H9 (cell line): ENCODE measurements at places on chromosomes 2 and 18. TPM values are rescaled to one million over a fixed set of nuclear protein-coding genes. Genes with fewer than 3 reads are reported as not detected.

DNA sequence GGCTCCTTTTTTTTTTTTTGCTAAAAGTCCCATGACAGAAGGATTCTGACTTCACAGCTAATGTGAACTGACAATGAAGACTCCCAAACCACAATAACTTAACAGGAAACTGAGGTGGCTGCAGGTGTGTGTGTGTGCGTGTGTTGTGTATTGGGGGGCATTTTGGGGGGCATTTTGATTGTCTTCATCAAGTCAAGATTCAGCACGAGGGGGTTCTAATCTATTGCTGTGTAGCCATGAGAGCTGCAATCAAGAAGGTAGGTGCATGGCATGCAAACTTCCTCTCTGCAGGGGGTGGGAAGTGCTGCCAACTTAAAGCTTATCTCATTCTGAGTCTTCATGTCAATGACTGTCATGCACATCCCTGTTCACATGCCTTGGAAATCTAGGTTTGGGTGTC, 25.2 kb downstream of the SPRED2 start:
- DNase-seq, result no peak

GPR75 gene
- total RNA-seq, result 4.4 and 5.3 TPM in 2 replicates

DNA sequence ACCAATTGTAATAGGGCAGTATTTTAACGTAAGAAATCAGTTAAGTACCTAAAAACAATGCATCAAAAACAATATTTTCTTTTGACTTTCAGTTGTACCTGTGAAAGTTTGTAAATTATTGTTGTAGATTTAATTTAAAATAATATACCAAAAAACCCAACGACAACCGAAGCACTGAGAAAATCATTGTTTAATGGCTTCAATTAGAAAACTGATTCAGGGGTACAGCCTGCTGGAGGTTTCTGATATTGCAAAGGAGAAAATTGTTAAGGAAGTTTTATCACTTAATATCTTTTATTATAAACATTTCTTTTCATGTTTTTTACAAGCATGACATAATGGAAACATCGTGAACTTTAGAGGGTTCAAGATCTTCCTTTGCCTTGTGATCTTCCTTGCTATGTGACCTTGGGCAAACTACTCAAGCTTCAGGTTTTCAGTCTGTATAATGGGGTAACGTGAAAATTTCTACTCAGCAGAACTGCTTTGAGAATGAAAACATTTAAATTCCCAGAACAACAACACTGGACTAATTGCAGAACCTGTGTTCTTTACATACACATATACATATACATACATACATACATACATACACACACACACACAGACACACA, 76.3 kb upstream of the GLS start:
- DNase-seq, result no peak

KIF1A gene
- 188 and 204 TPM in 2 replicates for total RNA-seq

LOXHD1 gene
- 0.07 and 0.11 TPM in 2 replicates for total RNA-seq

DNA sequence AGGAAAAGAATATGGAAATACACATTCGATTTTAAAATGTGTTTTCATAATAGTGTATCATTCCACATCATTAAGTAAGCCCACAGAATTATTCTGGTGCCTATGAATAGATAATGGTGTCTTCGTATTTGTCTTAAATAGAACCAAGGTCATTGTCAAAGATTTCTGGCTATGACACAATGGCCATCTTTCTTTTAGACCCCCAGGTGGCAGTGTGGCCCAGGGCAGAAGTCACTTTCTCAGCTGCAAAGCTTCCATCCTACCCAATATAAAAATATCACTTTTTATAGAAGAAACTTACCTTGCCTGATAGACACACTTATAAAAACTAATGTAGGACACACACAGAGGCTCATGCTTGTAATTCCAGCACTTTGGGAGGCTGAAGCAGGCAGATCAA, 57.5 kb downstream of the ZRANB3 start:
- DNase-seq, result no peak

DNA sequence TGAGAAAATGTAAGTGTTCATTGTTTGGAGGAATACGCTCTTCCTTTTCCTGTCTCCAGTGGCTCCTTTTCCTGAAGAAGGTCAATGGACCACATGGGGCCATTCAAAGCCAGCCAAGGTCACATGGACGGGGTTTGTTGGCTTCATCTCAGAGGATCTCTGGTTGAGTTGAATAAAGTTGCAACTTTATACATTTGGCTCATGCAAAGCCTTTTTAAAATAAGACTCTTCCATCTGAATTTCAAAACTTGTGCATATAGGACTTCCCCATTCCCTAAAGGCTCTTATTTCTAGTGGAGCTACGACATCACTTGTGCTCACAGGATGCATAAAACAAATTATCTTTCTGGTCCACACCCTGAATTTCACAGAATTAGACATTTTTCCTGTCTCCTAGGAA, 235.5 kb downstream of the CMPK2 start:
- no peak for DNase-seq
